CD4-positive, alpha-beta T cell treated with Interleukin-6 for 4 hours (primary cell): ENCODE measurements at places on chromosomes 11 and 22.

- no peak for DNase-seq
Observed at GRCh38 chr11:67634366-67635230, 4.9 kb upstream of the NUDT8 start.

DNA sequence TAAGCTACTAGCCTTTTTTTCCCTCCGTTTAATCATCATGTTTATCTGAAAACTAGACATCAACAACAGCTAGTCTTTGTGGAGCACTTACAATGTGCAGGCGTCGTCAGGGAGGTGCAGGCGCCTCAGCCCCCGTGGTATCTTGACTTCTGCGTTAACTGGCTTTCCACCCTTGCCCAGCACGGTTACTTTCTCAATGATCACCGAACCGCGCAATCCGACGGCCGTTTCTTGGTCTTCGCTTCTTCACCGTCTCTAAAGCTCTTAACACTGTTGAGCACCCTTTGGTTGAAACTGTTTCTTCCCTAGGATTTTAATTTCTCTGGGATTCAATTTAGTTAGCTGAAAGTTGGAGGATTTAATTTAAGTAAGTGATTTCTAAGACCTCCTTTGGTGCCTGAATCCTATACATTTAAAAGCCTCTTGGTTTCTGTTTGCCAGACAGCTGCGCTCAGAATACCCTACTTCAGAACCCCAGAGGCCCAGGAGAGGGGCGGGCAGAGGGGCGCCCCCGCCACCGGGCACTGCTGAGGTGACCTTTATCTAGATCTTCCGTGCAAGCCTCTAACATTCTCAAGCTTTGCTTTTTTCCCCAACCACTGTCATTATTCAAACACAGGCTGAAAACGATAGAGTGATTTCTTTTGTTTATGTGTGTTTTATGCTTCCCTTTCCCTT, 18.0 kb upstream of the TMEM218 start:
- DNase-seq, result no peak

GRCh38 chr22:42060489-42060888, 10.1 kb downstream of the NAGA start:
- no peak for DNase-seq

GRCh38 chr11:60786811-60787567, 1.9 kb downstream of the MS4A10 start:
- DNase-seq, result no peak

- DNase-seq, result no peak
Observed at GRCh38 chr22:40070701-40071100, 75.9 kb downstream of the FAM83F start.

DNA sequence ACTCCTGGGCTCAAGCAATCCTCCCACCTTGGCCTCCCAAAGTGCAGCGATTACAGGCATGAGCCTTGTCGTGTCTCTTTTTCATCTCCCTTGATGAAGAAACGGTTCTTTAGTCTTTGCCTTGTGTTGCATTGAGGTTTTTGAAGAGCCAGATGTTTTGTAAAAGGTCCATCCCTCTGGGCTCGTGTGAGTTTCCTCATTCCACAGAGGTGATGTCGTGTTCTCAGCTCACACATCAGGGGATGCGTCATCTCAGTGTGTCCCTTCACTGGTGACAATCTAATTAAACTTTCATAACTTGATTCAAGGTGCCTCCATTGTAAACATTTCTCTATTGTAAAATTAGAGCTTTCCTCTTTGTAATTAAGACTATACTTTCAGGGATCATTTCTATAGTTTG, 29.7 kb upstream of the TEF start:
- no peak for DNase-seq

DNA sequence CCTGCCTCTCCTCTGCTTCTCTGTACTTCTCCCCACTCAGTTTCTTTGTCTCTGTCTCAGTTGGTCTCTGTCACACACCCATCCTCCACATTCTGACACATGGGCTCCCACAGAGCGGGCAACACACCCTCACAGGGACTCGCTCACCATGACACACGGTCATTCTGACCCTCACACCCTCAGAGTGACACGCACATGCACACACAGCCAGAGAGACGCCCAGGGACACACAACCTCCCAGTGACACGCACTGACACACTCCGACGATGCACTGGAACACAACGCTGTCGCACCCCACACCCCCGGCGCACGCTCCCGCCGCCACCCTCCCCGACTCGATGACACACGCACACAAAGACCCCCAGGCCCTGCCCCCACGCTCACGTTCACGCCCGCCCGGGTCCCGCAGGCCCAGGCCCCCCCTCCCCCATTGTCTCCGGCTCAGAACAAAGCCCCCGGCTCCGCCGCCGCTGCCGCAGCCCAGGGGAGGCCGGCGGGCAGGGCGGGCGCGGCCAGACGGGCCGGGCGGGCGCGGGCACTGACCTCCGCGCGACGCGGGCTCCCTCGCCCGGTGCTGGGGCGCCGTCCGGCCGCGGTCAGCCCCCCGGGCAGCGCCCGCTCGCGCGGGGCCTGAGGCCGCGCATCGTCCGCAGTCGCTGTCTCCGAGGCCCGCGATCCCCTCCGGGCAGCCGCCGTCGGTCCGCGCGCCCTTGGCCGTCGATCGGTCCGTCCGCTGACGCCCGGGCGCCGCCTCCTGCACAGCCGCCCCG, 404 bp downstream of the DCHS1 start:
- peak; percentile 47 for DNase-seq

DNA sequence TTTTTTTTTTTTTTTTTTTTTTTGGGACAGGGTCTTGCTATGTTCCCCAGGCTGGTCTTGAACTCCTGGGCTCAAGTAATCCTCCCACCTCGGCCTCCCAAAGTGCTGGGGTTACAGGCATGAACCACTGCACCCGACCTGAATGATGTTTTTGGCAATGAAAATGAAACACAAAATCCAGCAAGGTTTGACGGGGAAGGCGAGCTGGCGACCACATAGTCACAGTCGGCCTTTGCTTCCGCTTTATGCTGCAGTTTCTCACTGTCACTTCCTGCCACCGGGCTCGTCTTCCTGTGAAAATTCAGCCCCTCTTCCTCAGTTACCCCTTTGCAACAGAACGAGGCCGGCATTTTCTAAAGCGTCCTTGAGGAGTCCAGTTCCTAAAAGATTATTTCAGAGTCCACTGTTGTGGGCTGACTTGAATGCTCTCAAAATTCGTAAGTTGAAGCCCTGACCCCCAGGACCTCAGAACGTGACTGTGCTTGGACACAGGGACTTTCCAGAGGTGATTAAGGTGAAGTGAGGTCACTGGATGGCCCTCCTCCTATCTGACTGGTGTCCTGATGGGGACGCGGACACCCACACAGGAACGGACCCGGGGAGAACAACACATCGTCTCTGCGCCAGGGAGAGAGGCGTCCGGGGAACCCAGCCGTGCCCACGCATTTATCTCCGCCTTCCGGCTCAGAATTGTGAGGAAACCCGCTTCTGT, 2.9 kb upstream of the BID start:
- DNase-seq, result peak; percentile 79

DNA sequence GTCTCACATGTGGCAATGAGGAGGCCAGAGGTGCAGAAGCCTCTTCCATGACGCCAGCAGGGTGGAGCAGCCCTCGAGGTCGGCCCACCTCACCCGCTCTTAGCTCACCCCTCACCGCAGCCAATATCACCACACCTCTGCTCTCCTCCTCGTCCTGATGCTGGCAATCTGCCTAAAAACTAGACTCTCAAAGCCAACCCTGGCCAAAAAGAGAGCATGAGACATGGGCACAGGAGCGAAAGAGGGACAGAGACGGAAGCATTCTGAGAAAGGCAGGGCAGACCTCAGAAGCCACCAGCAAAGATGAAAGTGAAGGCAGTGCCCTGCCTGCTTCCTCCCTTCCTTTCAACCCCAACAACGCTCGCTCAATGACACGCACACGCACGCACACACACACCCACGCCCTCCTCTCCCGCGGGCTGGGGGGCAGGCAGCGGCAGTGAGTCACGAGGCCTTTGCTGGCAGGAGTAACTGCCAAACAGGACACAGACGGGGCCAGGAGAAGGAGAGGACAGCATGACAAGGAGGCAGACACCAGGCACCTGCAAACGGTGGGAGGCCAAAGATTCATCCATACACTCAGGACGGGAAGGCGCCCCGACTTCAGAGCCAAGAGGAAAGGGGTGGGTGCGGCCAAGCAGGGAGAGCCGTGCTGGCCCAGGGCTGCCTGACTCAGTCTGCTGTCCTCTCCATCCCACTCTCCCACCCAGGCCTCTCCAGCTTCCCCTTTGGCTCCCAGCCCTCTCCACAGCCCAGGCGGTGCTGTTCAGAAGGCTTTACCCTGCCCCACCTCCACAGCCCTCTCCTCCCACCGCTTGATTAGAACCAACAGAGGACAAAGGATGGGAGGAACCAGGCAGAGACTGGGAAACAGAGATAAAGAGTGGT, 11.4 kb downstream of the IGSF9B start:
- DNase-seq, result peak; percentile 88

GRCh38 chr22:27159016-27159415, 501.6 kb downstream of the MIAT start:
- no peak for DNase-seq

DNA sequence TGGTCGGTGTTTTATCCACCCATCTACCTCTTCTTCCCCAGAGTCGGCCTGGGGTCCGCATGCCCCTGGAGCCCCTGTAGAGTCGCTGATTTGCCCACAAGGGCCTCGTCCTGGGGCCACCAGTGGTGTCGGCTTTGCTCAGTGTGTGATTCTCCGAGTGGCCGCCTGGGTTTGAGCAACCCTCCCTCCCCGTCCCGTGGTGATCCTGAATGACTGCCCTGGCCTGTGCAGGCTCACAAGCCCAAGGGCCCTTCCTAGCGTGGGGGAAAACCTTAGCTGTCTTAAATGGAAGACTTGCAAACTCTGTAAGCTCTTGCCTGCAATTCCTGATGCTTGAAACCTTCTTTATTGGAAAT, 128.3 kb downstream of the OSBP2 start:
- no peak for DNase-seq

DNA sequence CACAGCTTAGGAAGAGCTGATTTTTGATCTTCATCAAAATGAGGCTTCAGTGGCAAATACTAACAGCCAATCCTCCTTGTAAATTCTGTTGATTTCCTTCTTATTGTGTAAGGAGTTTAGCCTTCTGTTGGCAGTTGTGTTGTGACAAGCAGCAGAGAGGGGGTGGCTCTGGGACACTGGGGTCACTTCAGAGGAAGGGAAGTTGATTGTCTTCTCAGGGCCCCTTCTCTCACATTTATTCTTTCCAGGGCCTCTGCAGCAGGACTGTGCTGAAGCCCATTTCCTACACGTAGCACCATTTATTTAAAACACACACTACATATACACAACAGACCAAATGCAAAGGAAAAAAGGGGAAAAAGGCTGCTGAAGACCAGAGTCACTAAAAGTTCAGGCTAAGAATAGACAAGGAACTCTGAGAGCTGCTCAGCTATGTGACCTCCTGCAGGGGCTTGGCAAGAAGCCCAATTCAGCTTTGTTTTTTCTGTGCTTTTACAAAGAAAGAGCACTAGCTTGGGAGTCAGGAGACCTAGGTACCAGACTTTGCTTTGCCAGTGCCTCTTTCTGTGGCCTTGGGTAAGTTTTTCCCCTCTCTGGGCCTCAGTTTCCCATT, 28.3 kb upstream of the UPB1 start:
- no peak for DNase-seq

DNA sequence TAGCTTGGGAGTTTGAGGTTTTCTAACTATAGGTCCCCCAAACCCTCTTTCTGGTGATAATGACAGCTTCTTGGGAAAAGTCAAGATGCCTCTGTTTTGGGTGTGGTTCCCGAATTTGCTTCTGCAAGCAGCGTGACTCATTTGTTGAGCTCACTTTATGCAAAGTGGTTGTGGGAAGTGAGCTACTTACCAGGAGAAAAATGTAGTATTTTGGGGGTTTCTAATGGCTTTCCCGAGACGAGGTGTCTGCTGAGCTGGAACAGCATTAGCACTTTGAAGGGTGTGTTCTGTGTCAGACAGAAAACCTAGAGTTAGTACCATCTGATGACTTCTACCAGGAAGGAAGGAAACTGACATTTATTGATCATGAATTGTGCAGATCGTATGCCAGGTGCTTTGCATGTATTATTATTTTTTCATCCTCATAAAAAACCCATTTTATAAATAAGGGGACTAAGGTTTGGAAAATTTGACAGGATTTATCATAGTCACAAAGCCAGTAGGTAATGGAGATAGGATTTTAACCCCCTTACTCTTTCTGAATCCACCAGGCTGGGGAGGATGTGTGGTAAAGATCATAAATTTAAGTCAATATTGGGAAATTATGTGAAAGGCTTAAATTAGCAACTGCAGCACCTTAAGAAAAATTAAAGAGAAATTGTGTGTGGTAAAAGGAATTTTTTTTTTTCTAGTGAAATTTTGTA, 108.8 kb upstream of the CD44 start:
- DNase-seq, result peak; percentile 59

- DNase-seq, result no peak
Observed at GRCh38 chr11:1228921-1229451, 6.1 kb downstream of the MUC5B start.

DNA sequence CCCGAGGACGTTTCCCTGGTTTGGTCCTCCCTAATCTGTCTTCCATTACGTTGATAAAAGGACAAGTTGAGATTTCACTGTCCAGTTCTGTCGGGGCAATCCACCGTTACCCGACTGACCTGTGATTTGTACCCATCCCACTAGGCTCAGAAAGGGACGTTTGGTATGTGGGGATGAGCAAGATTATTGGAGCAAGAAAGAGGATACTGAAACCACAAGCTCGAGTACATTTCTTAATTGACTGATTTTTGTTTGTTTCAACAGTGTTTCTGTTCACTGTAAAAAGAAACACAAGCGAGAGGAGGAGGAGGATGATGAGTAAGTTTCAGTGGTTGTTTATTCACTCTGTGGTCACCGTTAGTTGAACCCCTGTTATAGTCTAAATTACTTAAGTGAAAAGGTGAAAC, 969 bp downstream of the CCDC117 start:
- DNase-seq, result no peak

DNA sequence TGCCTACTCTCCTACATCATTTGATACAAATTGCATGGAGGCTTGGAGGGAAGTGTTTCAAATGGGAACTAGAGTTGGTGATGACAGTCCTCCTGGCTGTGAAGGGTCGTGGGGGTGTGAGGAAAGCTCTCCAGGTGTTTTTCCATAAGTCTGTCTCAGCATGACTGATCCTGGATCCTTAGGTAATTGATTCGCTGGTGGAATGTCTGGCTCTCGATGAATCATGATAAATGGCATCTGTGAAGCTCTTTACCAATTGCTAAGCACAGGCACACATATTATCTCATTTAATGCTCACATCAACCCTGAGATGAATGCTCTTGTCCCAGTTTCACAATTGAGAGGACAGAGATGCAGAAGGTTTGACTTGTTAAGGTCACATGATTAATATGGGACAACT, 107.5 kb downstream of the PKNOX2 start:
- no peak for DNase-seq

GRCh38 chr11:27496461-27496860, 10.1 kb downstream of the LIN7C start:
- no peak for DNase-seq

DNA sequence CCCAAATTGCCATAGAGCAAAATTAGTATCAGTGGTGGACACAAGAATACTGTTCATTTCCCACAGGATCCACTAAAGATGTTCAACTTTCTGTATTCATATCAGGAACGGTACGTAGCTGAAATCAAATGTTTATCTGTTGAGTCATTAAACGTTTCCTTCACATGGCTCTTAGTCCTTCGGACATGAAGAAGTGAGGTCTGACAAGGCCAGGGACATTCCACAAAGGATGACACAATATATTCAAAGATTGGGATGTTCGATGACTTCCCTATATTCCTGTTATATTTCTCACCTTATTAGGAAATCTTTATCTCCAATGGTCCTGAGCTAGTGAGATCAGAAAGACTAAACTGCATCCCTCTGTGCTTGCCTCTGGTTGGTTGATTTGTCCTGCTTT, 129.0 kb downstream of the ETS1 start:
- no peak for DNase-seq

- no peak for DNase-seq
Observed at GRCh38 chr22:43443152-43443471, 31.3 kb downstream of the MPPED1 start.
